Fibroblast of the aortic adventitia (primary cell): ENCODE measurements at places on chromosomes 11 and 22. TPM values are rescaled to one million over a fixed set of nuclear protein-coding genes. Genes with fewer than 3 reads are reported as not detected.

SMIM35 gene
- not detected in 2 replicates for total RNA-seq

MYBPC3 gene
- total RNA-seq: not detected in 2 replicates

CHST1 gene
- 0.09 and 0.82 TPM in 2 replicates for total RNA-seq

CABP4 gene
- not detected in 2 replicates for total RNA-seq

PRG2 gene
- not detected in 2 replicates for total RNA-seq

CEND1 gene
- 0.65 and 1.2 TPM in 2 replicates for total RNA-seq

EML3 gene
- 22.3 and 61.7 TPM in 2 replicates for total RNA-seq

NCF4 gene
- total RNA-seq: not detected in 2 replicates

ALDH3B1 gene
- total RNA-seq: 12.5 and 20.8 TPM in 2 replicates

ASCL3 gene
- not detected in 2 replicates for total RNA-seq

PNPLA5 gene
- total RNA-seq: not detected in 2 replicates

SMC1B gene
- 0.08 and 0.09 TPM in 2 replicates for total RNA-seq

CRYBA4 gene
- not detected in 2 replicates for total RNA-seq

ANGPTL5 gene
- total RNA-seq: 0.09 and 0.90 TPM in 2 replicates

DNA sequence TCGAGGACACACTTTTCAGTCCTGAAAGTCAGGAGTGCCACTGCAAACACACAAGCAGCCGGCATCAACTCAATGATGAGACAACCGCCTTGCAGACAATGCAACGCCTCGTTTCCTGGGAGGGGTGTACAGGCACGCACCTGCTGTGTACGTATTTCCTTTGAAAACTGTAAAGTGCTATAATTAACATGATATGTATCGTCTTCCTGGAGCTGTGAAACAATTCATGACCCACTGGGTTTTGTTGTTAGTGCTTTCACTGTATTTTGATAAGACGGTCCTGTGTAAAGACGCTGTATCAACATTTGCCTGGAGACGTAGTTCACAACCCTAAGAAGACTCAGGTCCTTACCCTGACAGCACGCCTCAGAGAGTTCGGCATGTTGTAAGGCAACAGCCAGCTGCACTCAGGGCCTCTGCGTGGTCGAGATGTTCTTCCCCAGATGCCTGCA is 105.7 kb upstream of the ANO1 start:
- DNase-seq: no peak

DNA sequence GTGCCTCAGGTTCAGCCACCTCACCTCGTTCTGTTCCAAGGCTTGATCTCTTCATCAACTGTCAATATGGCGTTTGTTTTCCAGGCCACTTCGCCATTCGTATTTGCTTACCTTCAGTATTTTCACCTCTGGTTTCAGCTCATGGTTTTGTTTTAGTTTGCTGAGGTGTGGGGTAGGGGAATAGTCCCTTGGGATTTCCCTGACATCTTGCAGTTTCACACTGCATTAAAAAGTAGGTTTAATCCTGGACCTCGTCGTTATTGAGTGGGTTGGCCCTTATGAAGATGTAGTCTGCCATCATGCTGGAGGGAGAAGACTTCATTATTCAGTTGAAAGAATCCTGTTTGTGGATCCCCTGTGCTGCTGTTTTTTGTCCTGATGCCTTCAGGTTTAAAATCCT is 46.0 kb downstream of the C11orf91 start:
- DNase-seq: no peak

GRCh38 chr11:100923555-100923954 is 206.1 kb downstream of the PGR start:
- DNase-seq: peak; percentile 21

GRCh38 chr22:39943953-39944872 is 16.0 kb upstream of the TMA7B start:
- no peak for DNase-seq

DNA sequence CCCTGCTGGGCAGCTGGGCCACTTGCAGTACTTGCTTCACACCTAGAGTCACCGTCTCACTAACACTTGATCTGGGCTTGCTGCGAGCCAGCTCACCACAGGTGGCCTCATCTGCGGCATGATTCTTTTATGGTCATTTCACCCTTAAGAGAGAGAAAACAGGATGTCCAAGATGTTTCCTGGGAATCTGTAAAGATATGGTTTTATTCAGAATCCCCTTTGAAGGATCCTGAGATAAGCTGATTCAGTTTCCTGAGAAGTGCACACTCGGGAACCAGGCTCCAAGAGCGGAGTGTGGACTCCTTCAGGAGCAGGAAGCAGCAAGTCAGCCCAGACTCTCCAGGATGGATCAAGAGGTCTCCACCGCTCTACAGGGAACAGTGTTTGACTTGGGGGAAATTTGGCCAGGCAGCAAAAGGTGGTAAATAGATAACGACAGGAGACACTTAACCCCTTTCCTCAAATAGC is 21.8 kb upstream of the TP53AIP1 start:
- DNase-seq: no peak

DNA sequence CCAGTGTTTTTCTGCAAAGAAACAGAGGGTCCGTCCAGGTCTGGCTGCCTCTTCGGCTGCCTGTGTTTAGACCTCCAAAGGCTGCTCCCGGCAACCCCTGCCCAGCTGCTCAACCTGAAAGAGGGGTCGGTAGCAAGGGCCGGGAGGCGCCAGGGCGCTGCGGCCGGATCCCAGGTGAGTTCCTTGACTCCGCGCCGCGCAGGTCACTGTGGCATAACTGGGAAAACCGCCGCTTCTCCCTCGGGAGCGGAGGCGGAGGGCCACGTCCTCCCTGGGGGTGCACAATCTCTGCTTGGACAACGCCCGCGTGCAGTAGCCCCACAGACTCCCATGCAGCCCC is 1.0 kb upstream of the BRSK2 start:
- no peak for DNase-seq

GRCh38 chr11:111846063-111846462 is 25.3 kb downstream of the ALG9 start:
- peak; percentile 27 for DNase-seq

DNA sequence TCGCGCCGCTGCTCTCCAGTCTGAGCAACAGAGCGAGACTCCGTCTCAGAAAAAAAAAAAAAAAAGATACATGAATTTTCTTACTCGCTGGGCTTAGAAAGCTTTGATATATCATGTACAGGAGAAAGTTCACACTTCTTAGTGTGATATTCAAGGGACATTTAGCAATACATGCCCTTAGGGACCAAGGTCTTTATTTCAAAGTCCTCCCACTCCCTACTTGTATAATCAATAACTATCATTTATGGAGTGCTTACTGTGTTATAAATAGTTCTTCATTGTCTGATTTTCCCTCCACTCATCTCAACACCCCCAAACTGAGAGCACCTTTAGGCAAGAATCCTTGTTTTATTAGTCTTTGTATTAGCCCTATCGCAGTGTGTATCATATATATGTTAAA is 103.3 kb downstream of the UVRAG start:
- DNase-seq: no peak

DNA sequence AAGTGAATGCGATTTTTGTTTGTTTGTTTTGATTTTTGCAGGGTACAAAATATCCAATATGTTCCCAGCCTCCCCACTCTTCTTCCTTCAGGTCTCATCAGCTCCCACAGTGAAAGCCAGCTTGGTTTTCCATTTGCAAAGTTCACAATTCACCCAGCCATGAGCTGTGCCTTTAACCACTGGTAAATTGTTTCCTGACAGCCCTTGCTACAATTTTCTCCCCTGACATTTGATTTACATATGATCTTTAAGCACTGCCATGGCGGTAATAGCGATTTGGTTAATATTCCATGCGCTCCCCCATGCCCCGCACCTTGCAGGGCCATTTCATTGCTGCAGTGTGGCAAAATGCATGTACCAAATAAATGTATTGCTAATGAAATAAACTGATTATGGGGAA is 385.9 kb downstream of the MIAT start:
- no peak for DNase-seq

- no peak for DNase-seq
Observed at GRCh38 chr11:73194593-73194992, 23.5 kb upstream of the P2RY2 start.

DNA sequence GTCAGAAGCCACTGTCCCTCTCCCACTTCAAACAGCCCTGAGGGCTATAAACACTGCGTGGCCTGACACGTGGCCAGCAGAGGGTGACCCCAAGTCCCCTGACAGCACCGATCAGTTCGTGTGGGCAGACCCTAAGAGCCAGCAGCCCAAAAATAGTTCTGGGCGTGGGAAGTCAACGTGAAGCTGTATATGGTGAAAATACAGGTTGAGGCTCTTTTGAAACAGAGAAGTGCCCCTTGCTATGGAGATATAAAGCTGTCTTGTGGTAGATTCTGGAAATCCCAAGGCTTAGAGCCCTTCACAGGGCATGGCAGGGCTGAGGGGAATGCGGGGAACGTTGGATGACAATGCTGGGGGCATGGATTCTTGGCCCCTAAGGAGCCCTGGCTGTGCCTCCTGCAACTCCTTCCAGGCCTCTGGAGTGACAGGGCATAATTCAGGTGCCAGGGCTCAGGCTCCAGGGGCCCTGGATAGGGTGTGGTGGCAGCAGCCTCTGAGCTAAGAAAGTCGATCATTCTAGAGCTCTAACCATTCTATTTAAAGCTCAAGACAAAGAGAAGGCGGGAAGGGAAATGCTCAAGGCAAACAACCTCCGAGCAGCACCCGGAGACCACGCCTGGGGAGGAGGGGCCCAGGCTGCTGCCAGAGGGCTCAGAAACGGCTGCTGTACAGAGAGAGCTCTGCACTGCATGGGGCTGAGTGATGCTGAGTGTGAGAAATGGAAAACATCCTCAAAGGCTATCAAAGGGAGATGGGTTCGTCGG is 60.4 kb upstream of the CD5 start:
- peak; percentile 23 for DNase-seq

GRCh38 chr11:75158241-75158640 is 7.3 kb downstream of the SLCO2B1 start:
- no peak for DNase-seq

- DNase-seq: no peak
Observed at GRCh38 chr11:125075242-125075625, 12.1 kb downstream of the SLC37A2 start.

DNA sequence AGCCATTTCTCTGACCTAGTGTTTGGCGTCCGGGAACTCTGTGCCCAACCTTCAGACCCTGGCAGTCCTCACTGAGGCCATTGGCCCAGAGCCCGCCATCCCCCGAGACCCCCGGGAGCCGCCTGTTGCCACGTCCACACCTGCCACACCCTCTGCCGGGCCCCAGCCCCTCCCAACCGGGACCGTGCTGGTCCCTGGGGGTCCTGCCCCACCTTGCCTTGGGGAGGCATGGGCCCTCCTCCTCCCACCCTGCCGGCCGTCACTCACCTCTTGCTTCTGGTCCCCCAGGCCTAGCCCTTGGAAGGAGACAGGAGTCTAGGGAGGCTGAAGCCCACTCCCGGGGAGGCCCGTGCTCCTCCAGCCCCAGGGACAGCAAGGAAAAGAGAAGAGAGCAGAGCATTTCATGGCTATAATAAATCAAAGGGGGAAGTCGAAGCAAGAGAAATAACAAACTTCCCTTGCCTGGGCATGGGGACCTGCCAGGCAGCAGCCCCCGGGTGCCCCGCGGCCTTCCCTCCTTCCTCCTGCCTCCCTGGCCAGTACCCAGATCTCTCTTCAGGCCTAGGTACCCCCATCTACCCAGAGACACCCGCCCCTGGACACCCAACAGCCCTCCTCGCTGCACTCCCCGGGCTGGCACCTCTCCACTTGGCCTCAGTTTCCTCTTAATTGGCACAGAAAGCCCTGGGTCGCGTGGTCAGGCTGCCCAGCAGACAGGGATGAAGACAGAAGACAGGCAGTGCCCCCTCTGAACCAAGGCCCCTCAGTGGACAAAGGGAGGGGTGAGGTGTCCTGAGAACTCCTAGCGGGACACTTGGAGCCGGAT is 13.0 kb upstream of the SLC39A13 start:
- no peak for DNase-seq

GRCh38 chr11:62710001-62710345 is 2.5 kb downstream of the GNG3 start:
- DNase-seq: peak; percentile 53

GRCh38 chr11:116356451-116356850 is 416.3 kb downstream of the BUD13 start:
- no peak for DNase-seq

DNA sequence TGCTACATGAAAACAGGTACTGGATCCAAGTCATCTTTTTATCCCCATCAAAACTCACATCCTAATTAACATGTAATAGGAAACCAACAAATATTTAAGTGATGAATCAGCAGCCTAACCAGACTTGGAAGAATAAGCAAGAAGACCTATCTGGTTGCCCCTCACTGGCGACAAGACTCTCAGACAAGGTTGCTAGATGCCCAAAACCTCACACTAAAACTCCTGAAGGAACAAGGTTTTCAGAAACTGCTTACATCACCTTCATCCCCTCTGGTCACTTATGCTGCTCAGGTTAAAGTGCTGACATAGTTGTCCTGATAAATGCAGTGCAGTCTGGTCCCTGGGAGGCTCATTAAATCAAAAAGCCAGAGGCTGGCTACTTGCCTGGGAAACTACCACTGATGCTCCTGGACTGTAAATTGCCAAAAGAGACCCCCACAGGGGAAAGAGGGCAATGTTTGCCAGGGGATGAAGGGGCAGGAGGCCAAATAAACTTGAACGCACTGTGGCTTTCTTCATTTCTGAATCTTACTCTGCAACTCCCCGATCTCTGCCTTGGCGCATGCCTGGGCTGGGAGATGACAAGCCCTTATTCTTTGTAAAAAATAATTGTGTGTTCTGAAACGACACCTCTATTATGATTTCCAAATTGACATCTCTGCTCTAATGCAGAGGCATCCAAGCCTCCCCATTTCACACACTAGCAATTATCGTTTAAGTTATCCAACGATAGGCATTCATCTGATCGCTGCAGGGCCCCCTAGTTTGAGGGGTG is 72.7 kb downstream of the AMBRA1 start:
- DNase-seq: peak; percentile 51

GRCh38 chr11:74102321-74102720 is 68.5 kb downstream of the C2CD3 start:
- no peak for DNase-seq

GRCh38 chr22:27156821-27157489 is 499.6 kb downstream of the MIAT start:
- no peak for DNase-seq

DNA sequence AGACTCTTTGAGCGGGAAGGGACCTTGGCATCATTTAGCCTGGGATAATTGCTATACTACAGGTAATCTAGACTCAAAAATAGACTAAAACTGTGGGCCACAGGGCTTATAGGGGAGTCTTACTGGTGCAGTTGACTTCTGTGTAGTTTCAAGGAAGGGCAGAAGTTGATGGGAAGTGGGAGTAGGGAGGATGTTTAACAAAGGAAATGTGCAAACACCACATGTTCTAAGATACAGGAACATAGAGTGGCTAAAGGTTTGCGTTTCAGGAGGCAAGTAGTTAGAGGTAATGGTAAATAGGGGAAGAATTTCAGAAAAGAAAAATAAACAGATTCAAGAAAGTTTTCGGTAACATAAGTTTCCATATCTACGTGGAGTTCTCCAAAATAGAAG is 14.4 kb upstream of the SORL1 start:
- DNase-seq: no peak
